ENCODE measurements at places on chromosomes 7 and 10.

DNA sequence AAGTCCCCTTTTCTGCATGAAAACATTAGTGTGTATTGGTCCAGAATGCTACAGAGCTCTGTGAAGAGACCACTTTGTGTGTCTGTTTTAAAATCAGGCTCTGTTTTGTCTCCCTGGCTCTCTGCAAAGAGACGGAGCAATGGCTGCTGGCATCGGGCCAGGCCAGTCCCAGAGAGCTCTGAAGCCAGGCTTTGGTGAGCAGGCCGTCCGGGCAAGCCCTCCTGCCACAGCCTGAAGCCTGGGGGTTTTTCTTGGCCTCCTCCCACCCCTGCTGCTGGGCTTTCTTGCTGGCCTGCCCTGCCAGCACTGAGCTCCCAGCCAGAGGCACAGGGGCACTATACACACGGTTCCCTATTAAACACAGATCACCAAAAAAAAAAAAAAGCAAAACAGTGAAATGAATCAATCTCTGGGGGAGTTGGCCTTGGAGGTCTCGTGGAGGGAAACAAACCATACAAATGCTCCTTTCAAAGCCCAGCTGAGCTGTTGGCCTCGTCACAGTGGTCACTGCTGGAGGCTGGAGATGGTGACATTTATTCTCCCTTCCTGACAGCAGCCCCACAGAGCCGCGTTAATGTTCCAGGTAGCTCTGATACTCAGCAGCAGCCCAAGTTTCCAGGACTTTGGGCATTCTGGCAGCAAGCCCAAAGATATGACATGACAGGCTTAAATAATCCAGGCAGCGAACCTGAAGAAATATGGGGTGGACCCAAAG, 237.2 kb downstream of the TCF7L2 start:
- no peak for DNase-seq

GRCh38 chr10:68870545-68871104, 30.5 kb upstream of the DDX50 start:
- no peak for DNase-seq

DNA sequence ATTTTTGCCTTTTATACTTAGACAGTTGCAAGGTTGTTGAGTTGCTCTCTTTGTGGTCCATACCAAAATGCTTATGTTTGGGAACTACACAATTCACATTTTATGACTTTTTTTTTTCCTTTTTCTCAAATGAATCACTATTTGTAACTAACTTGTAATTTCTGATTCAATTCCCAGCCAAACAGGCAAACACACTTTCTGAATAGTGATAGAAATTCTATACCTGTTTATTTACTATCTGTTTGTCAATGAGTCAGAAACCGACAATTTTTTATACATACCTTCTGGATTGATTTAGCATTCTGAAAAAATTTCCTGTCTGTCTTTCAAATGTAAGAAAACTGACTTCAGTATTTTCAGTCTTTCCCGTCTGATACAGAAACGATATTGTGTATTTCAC, 69.1 kb downstream of the MBL2 start:
- no peak for DNase-seq

- no peak for DNase-seq
Measured at GRCh38 chr10:117170244-117170643, 27.0 kb upstream of the KCNK18 start.

DNA sequence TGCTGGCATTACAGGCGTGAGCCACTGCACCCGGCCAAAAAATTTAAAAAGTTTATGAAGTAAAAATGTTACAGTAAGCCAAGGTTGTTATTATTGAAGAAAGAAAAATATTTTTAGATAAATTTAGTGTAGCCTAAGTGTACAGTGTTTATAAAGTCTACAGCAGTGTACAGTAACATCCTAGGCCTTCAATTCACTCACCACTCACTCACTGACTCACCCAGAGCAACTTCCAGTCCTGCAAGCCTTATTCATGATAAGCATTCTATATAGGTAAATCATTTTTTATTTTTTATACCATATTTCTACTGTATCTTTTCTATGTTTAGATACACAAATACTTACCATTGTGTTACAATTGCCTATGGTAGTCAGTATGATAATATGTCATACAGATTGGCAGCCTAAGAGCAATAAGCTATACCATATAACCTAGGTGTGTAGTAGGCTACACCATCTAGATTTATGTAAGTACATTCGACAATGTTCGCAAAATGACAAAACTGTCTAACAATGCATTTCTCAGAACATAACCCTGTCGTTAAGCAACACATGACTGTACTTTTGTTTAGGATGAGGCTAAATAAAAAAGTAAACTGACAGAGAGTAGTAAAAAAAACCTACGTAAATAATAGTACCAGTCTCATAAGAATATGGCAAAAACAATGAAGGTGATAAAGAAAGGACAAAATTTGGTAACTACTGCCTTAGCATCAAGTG, 77.8 kb upstream of the FAM133B start:
- no peak for DNase-seq
